Right renal pelvis (tissue), 4 donors: ENCODE measurements at places on chromosomes 12 and 14.

DNA sequence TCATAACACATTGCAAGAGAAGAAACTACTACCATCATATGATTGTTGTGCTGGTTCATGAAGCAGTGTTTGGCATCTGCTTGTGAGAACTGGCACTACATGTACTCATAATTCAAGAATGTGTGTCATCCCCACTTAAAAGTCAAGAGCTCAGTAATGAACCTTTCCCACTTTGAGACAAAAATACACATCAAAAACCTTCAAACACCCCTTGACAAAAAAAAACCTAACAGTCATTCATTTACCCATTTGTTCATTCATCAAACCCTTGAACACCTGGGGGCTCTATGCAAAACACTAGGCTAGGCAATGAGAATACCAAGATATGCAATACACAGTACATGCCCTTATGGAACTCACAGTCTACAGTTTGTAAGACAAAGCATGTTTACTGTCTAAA, 40.0 kb downstream of the KIF21A start:
- DNase-seq, result no peak

GRCh38 chr14:37223947-37224474, 26.3 kb downstream of the MIPOL1 start:
- no peak for DNase-seq

DNA sequence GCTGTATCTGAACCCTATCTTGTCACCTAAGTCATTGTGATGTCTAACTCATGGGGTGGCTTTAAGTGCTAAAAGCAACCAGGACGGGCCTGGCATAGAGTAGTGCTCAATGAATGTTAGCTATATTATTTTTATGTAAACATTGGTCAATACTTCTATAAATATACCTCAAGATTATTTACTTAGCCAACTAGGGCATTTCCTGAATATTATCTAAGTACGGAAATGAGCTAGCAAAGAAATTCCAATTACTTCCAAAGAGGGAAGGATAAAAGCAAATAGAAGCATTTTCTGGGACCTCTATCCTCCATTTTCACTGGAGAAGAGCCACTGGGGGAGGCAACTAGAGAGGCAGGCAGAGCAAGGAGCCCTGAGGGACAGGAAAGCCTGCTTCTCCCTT, 20.6 kb downstream of the CCDC92 start:
- no peak for DNase-seq

- DNase-seq, result no peak
Measured at GRCh38 chr12:56257071-56257470, 1.1 kb downstream of the ANKRD52 start.

- DNase-seq, result peak; percentile 14
Measured at GRCh38 chr12:27970401-27971120, 2.0 kb downstream of the PTHLH start.

DNA sequence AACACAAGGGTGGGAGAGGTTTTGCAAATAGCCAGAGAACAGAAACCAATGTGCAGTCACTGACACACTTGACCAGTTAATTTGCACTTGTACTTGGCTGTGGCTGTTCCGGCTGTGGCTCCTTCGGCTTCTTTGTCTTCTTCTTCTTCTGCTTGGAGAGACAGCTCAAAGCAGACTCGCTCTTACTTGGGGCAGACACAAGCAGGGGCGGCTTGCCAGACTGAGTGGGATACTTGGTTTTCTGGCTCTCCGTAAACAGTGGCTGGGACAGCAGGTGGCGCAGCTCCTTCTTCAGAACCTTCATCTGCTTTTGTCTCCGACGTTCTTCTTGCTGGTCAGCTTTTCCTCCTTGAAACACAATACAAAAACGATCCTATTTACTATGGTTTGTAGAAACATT, 25.0 kb downstream of the OTUB2 start:
- no peak for DNase-seq

DNA sequence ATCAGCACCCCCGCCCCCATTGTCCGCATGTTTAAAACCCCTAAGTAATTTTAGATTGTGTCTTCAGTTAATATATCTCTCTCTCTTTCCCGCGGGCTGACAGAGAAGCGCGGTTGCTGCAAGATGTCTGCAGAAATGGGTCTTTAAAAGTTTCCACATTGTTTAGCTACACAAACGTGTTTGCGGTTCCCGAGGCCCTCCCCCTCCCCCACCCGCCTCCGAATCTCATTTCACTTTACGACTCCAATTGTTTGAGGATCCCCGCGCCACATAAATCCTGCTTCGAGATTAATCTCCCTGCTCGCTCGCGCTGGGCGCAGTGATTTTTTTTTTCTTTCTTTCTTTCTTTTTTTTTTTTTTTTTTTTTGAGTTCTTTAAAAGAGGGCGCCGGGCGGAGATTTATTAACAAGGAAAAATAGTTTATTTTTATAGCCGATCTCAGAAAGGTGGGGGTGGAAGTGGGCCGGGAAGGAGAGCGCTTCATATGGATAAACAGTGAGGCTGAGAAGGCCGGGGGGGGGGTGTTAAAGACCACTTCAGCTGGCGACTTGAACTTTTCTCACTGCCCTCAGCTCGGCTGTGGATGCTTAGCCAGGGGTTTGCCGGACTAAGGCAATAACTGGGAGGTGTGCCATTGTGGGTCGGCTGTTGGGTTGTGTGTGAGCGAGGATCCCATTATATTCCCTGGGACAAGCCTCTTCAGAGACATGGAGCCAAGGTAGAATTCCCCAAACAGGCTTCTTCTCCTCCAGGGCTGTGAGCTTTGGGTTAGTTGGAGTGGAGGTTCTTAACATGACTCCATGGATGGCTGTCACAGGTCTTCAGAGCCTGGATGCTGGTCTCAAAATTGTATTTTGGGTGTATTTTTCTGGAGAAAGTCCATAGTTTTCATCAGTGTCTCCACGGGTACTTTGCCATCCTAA, 39.7 kb upstream of the TBX5 start:
- DNase-seq, result no peak

GRCh38 chr14:91186515-91187066, 57.9 kb downstream of the GPR68 start:
- no peak for DNase-seq

DNA sequence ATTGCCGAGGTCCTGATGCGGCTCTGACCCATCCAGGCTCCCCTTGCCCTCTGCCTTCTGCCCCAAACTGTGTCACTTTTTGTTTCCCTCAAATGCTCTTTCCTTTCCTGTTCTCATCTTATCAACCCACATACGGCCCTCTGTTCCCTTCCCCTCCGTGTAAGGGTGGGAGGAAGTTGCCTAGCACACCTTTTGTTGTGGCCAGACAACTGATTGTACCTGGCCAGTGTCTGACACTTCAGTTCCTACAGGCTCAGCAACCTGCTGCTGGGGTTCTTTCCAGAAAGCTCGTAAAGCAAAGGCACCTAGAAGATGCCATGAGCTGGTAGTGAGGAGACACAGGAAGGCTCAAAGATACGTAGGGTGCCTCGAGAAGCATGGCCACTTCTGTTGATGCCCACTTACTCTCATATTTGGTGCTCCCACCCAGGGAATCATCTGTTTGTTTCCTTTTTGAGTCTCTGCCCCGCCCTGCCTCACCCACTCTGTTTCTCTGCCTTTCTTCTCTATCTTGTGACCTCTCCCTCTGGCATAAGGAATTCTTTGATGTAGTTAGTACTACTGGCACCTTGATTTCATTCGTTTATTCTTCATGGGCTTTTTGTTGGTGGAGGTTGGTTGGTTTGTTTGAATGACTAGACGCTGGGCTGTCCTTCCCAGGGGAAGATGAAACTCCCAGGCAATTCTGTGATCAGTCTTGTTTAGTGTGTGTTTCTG, 152.4 kb upstream of the FKBP4 start:
- no peak for DNase-seq

DNA sequence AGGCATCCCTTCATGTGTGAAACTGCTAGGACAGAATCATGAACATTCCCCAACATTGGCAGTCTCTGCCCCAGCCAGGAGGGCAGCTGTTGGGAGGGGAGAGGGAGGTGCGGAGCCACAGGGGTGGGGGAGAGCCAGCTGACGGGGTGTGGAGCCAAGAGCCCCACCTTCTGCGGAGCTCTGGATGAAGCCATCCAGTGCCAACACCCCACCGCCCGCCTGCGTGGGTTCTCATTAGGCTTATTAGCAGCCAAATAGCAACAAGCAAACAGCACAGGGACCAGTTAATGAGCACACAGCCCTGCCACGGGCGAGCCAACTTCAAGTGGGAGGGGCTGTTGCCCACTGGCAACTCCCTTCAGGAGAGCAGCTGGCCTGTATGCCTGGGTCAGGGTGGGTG, 12.1 kb downstream of the LTBP2 start:
- DNase-seq, result no peak

GRCh38 chr12:109125791-109126190, 9.4 kb downstream of the ACACB start:
- no peak for DNase-seq

- no peak for DNase-seq
Measured at GRCh38 chr14:50800032-50800431, 30.9 kb downstream of the NIN start.

DNA sequence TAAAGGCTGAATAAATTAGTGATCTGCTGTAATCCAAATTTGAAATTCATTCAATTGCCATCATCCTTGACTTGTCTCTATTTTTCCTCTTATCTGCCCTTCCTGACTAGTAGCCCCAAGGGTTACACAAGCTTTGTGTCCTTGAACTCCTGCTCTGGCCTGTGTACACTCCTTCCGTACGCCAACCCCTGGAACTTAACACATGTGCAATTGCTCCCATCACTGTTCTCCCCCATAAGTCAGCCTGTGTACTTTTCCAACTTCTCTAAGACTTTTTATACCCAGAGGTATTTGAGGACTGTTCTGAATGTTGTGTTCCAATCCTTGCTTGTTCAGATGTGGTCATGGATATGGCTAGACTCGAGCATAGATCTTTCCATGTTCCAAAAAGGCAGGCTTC, 171.1 kb upstream of the G2E3 start:
- DNase-seq, result no peak

DNA sequence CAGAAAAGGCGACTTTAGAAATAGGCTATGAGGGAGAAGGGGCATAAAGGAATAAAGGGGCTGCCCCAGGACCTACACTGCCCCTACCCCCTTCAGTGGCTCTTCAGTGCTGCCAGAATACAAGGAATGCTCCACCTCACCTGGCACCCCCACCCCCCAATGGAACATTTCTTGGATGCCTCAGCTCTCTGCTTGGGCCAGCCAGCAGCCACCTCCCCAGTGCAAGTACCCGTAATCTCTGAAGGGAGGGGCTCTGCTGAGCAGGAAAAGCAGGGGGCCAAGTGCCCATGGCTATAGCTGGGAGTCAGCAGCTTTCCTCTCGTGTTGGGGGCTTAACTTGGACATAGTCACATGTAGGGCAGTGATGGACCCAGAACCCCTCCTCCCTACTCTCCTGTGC, 33.3 kb downstream of the BAZ2A start:
- DNase-seq, result no peak

GRCh38 chr12:73341559-73342247, 1069.5 kb downstream of the TRHDE start:
- no peak for DNase-seq
